ENCODE measurements at places on chromosomes 5 and 9.

DNA sequence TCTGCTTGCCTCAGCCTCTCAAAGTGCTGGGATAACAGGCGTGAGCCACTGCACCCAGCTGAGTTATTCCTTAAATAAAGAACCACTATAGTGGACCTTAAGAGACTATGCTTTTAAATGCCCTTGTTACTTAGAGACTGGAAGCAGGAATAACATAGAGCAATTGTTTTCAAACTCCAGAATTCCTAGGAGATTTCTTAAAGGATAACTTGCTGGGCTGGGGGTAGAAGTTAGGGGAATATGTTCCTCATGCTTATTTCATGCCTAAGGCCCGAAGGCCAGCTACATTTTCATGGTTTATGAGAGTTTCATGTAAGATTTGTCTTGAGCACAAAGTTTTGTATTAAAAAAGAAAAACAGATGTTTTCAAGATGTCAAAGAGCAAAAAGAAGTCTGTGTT is 48.2 kb downstream of the CSNK1A1 start:
- DNase-seq: no peak

GRCh38 chr9:134558124-134558905 is 83.3 kb upstream of the COL5A1 start:
- peak; percentile 30 for DNase-seq

- DNase-seq: no peak
Measured at GRCh38 chr9:115730845-115731244, 422.7 kb upstream of the PAPPA start.

- no peak for DNase-seq
Measured at GRCh38 chr5:99248066-99248465, 319.3 kb upstream of the CHD1 start.

DNA sequence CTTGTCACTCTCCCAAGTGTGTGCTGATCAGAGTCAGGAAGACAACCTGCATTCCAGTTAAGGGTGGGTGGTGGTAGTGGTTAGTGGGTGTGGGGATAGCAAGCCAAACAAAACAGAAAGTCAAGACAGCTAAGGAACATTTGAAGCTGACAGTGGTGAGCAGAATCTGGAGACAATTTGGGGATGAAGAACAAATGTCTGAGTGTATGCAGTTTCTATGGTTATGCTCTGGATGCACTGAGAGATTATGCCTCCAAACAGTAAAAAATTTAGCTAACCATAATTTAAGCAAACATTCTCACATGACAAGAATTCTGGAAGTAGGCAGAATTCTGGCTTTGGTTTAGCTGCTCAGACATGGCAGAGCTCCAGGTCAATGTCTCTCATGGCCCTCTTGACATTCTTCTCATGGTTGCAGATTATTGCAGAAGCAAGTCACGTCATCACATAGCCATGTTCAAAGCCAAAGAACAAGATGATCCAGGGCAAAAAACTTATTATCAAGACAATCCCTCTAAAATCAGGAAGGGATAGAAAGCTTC is 148.7 kb downstream of the LURAP1L start:
- DNase-seq: peak; percentile 56

DNA sequence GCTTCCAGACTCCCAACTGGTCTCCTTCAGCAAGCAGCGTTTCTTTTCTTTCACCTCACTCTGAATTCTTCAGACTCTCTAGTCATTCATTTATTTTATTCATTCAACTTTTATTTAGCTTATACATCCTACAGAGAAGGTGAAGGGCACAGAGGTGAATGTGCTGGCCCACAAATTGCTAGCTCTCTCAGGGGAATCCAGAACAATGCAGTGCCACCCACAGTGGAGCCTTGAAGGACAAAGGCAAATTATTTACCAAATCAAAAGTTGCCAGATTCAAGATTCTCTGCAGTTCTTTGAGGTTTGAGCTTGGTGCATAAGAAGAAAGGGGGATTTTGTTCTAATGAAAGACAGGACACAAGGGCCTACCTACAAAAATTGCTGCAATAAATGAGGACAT is 29.7 kb downstream of the GRIA1 start:
- DNase-seq: no peak

DNA sequence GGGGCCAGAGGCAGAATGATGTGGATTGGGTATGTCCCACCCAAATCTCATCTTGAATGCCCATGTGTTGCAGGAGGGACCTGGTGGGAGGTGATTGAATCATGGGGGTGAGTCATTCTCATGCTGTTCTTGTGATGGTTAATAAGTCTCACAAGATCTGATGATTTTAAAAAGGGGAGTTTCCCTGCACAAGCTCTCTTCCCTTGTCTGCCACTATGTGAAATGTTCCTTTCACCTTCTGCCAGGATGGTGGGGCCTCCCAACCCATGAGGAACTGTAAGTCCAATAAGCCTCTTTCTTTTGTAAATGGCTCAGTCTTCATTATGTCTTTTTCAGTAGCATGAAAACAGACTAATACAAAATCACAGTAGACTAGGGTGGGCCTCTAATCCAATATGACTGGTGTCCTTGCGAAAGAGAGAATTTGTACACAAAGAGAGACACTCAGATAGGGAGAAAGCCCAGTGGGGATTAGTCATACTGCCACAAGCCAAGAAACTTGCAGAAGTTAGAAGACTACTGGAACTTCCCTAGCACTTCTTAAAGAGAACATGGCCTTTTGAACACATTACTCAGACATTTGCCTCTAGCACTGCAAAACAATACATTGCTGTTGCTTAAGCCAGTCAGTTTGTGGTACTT is 68.4 kb downstream of the ANXA1 start:
- DNase-seq: no peak

DNA sequence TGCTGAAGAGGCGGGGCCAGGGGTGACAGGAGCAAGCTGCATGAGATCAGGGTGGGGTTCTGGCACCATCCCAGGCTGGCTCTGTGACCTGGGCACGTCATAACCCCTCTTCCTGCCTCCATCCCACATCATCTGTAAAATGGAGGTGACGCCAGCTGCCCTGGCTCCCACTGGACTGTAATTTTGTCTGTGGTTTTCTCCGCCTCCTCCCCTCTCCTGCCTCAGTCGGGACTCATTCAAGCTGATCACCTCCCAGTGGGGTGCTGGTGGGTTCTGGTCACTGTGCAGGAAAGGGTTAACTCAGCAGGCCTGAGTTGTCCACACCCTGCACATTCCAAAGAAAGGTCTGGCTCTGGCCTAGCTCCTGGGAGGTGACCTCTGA is 128.2 kb downstream of the RXRA start:
- peak; percentile 62 for DNase-seq

- peak; percentile 12 for DNase-seq
Measured at GRCh38 chr5:157463621-157464518, 3.9 kb downstream of the NIPAL4 start.

GRCh38 chr9:114159691-114160090 is 4.4 kb downstream of the COL27A1 start:
- no peak for DNase-seq

DNA sequence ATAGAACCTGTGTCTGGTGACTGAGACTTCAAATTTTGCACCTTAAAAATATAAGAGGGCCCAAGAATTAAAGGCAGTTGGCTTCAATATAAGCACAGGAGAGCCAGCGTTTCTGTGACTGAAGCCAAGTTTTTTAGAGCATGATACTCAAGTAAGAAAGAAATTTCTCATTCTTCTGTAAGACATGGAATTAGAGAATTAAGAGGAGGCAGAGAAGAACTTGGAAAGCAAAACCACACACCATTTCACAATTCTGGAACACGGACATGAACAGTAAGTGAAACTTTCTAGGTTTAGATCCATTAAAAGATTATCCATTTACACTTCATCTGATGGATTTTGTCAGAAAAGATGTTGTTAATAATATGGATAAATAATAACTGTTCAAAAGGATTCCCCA is 8.9 kb upstream of the AGXT2 start:
- DNase-seq: no peak

GRCh38 chr5:119449882-119450281 is 2.4 kb upstream of the HSD17B4 start:
- no peak for DNase-seq

GRCh38 chr9:89786655-89787054 is 181.8 kb downstream of the GADD45G start:
- peak; percentile 68 for DNase-seq

GRCh38 chr5:53236683-53237082 is 127.1 kb upstream of the MOCS2 start:
- DNase-seq: no peak

DNA sequence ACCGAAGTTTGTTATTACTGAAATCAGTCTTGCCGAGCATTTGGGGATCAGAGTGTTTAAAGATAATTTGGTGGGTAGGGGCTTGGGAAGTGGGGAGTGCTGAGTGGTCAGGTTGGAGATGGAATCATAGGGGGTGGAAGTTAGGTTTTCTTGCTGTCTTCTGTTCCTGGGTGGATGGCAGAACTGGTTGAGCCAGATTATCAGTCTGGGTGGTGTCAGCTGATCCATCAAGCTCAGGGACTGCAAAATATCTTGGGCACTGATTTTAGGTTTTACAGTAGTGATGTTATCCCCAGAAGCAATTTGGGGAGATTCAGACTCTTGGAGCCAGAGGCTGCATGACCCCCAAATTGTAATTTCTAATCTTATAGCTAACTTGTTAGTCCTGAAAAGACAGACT is 5.4 kb upstream of the ANKRD31 start:
- DNase-seq: no peak

GRCh38 chr9:116087246-116087645 is 66.3 kb upstream of the PAPPA start:
- no peak for DNase-seq

GRCh38 chr5:66529182-66529581 is 67.0 kb upstream of the MAST4 start:
- no peak for DNase-seq

DNA sequence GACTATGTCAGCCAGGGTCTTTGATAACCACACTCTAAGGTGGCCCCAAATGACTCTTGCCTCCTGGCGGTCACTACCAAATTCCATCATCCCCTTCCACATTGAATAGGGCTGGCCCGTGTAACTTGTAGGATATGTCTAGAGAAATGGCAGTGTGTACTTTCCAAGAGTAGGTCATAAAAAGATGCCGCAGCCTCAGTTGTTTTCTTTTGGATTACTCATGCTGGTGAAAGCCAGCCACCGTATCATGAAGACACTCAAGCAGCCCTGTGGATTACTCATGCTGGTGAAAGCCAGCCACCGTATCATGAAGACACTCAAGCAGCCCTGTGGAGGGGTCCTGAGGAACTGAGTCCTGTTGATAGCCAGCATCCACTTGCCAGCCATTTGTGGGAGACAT is 172.0 kb upstream of the TBC1D2 start:
- DNase-seq: no peak

GRCh38 chr5:174409971-174410370 is 314.4 kb upstream of the MSX2 start:
- no peak for DNase-seq

DNA sequence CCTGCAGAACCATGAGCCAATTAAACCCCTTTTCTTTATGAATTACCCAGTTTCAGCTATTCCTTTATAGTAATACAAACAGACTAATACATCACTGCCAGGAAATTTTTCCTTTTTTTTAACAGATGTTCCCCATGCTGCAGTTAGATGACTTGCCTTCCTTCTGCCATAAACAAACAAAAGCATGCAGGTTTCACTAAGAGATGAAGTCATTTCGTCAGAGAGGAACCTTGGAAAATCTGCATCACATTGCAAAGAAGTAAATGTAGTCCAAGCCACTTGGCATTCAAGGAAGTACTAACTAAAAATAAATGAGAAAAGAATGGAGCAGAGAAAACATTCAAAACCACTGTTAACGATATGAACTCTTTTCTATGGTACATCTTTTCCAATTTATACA is 194.1 kb upstream of the EFNA5 start:
- no peak for DNase-seq

- DNase-seq: peak; percentile 83
Measured at GRCh38 chr9:128412120-128412790, 8.4 kb upstream of the CERCAM start.

DNA sequence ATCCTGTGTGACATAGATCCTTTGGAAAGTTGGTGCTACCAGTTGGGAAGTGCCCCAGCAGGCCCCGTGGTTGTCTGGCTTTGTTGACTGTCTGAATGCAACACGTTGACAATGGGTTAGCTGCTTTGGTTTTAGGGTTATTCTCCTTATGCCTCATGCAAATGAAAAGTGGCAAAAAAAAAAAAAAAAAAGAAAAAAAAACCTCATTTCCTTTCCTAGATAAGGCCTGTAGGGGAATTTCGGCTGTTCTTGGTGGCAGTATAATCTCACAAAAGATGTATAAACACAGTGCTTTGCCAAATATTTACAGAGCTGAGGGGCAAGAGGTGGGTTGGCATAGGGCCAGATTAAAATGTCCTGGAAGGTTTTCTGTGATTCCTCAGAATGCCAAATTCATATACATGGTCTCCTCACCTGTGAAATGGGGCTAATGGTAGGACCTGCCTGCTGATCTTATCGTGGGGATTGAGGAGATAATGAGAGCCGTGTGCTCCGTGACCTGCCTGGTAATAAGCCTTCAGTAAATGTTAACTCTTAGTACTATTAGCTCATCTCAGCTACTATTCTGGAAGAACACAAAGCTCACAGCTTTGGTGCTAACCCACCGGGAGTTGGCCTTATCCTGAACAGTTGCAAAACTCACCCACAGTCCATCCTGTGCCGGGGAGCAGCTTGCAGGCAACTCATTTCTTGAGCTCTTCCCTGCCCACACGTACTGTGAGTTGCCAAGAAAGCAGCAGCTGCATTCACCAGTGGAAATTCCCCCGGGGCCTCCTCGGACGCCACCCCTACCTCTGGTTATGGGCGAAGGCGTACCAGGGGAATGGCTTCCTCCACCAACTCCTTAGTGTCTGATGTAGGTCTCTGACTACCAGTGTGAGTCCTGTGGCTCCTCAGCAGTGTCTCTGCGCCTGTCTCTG is 220.3 kb downstream of the NR3C1 start:
- DNase-seq: no peak

DNA sequence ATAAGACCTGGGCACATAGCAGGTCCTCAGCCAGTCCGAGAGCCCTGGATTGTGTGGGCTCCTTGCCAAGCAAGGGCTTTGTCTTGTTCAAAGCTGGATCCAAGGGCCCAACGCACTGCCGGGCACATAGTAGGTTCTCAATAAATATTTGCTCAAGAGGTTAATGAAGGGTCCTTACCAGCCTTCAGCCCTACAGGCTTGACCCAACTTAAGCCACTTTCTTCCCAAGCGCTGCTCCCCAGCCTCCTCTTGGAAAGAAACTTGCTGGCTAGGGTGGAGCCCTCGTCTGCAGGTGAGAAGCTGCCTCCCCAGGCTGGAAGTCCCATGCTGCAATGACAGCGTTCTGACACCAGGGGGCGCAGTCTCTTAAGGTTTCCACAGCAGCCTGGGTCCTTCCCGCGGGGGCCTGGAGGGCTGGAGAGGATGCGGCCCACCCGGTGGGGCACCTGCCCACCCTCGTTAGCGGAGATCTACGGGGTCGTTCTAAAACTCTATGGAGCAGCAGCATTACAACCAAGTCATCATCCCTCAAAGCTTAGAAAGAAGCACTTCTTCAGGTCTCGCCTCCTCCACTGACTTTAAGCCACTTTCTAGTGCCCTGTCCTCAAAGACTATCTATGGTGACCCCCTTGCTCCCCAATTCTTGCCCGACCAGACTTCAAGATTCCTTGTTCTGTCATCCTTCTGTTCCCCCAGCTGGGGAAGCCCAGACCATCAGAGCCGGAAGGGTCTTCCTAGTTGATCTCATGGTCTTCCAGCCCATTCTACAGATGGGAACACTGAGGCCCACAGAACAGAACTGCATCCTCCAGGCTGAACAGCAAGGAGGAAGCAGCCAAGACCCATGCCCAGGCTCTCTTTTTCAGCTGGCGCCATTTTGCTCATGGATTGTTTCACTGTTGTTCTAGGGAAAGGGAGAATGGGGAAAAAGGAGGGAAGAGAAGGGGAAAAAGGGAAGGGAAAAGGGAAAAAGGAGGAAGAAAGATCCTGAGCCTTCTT is 115.4 kb downstream of the LHX2 start:
- DNase-seq: peak; percentile 85
